ENCODE measurements at places on chromosomes 5 and 9. TPM values are rescaled to one million over a fixed set of nuclear protein-coding genes. Genes with fewer than 3 reads are reported as not detected.

GRCh38 chr5:116864157-116864837, 289.7 kb upstream of the SEMA6A start:
- no peak for DNase-seq

Gene ECM2
- total RNA-seq, result 8.2 TPM

DNA sequence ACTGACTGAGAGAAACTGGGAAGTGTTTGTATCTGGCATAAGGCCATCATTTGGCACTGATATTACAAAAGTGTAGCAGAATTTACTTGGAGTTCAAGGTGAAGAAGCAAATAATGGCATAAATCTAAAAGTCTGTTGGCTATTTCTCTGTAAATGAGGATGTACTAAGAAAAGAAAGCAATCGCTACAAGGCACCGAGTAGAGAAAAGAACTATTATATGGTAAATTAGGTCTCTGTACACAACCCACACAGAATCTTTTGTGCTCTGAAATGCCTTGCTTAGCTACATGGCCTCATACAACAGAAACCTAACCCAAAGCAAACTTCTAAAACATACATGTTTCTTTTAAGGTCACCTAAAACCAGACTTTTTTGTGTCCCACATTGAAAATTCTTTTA, 290.1 kb upstream of the WWC1 start:
- no peak for DNase-seq

DNA sequence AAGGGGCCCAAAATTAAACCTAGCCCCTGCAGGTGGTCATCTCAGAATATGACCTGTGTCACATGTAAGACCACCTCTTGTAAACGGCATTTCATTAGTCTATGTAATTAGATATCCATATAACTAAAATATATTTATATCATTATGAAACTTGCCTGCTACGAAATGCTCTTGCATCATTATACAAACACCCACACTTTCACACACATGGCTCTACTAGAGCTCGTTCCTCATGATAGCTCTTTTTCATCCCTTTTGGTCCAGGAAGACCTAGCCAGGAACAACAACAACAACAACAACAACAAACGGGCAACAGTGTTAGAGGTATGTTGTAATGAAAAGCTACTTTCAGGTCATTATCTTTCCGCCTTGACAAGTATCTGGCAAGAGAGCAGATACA, 58.6 kb downstream of the LHFPL2 start:
- no peak for DNase-seq

Gene GHR
- total RNA-seq, result 4.4 TPM

Gene SLC6A7
- not detected for total RNA-seq

DNA sequence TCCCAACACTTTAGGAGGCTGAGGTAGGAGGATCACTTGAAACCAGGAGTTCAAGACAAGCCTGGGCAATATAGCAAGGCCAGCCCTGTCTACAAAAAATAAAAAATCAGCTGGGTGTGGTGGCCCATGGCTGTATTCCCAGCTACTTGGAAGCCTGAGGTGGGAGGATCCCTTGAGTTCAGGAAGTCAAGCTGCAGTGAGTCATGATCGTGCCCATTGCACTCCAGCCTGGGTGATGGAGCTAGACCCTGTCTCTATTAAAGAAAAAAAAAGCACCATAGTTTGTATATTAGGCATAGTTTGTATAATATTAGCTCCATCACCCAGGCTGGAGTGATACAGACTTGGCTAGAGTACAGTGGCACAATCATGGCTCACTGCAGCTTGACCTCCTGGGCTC, 9.6 kb upstream of the NME5 start:
- DNase-seq, result peak; percentile 38

- no peak for DNase-seq
Measured at GRCh38 chr9:12843735-12844134, 68.9 kb downstream of the LURAP1L start.

- DNase-seq, result no peak
Measured at GRCh38 chr5:137935190-137935589, 45.9 kb downstream of the PKD2L2 start.

DNA sequence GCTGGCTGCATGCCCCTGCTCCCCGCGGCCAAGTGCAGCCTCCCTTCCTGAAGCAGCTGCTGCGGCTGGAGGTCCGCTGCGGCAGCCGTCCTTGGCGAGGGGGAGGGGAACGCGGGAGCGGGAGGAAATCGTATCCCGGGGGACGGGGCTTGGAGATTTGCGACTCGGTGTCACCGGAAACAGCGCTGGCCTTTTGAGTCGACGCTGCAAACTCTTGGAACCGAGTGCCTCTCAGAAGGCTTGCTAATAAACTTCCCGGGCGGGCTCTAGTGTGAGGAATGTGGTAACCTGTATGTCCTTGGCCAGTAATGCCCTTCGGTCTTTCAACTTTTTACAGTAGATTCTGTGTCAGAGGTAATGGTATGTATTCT, 82.7 kb downstream of the PTPDC1 start:
- DNase-seq, result no peak
